Activated CD4-positive, alpha-beta memory T cell treated with anti-CD3 and anti-CD28 coated beads, Interleukin-2, amount 10 ng/mL, durations not matched to agents 7 days and 5 days (primary cell): ENCODE measurements at places on chromosomes 4 and X.

GRCh38 chr4:12399781-12400180 is 971.1 kb upstream of the HS3ST1 start:
- DNase-seq, result no peak

DNA sequence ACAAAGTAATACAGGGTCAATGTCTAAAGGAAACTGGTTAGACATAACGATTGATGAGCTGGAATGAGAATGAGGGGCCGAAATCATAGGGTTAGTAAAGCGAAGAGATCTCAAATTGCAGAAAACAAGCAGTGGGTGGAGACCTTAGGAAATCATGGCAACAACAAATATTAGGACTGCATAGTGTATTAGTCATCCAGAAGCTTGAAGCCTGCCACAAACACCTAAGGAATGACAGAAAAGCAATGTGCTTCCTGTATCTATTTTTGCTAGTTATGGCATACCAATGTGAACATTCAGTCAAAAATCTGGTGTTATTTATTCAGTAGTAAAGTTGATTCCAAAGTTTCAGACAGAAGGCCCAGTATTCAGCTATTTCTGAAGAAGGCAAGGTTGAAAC is 410.9 kb upstream of the CT83 start:
- DNase-seq, result no peak

DNA sequence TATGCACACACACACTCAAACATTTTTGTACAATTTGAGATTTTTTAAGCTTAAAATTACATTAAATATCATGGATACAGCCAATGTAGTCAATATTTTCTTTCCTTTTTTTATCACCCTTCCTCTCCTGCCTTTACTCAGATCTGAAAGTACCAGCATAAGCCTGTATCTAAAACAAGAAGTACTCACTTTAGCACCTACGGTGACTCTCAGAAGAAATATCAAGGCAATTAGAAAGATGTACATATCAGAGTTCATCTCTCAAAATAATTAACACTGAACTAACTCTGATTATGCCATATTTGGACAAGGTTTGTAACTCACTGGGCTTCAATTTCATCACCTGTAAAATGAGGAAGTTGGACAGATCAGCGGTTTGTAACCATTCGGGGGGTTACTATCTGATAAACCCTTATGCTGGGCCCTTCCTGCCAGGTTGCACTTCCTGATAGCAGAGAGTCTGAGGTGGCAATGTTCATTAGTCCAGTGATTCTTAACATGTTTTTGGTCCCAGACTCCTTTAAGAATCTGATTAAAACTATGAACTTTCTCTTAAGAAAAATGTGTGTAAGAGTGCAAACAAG is 5.7 kb upstream of the GPR174 start:
- no peak for DNase-seq

DNA sequence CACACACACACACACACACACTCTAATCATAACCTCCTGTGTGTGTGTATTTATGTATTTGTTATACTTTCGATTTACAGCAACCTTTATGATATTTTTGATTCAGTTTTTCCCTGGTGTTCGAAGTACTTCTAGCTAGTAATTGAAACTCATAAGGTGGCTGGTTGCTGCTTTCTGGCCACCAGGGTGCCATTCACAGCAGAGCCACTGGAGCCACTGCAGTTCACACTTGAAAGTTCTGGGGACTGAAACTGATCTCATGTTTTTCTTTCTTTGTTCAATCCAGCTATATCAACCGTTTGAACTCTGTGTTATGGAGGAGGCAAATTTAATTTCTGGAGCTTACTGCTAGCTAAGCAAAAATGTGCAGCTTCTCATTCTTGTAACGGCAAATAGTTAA is 419.4 kb downstream of the ADGRL3 start:
- DNase-seq, result no peak

DNA sequence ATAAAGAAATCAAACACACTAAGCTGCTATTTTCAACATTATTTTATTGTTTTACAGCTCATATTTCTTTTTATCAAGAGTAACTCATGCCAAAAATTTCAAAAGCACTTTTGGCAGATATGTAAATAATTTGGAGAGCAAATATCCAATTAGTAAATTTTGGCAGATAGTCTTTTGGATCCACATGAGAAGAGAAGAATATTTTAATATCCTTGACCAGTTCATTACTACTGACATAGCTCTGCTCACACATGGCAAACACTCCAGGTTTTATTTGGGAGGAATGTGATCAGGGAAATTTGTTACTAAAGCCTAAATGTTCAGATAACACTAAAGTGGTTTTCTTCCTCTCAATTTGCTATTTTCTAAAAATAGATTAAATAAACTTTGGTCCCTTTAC is 1054.3 kb downstream of the FAT4 start:
- no peak for DNase-seq

- DNase-seq, result no peak
These were observed 69.8 kb downstream of the ARHGEF38 start for GRCh38 chr4:105622269-105622668.

DNA sequence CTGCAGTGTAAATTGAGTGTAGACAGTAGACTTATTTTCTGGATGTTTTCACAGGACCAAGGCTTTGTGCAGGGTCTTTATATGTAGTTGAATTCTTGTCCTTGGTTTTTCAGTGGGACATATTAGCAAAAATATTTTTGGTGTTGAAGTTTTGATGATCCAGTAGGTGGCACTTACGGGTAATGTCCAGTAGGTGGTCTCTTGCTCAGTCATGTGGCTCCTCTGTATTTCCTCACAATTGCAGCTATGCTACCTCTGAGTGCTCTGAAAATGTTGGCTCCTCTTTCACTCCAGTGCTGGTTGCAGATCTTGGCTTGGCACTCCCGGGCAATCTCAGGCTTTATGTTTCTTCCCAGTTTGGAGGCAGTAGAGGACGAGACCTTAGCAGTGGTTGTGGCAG is 419.8 kb upstream of the AMOT start:
- no peak for DNase-seq

DNA sequence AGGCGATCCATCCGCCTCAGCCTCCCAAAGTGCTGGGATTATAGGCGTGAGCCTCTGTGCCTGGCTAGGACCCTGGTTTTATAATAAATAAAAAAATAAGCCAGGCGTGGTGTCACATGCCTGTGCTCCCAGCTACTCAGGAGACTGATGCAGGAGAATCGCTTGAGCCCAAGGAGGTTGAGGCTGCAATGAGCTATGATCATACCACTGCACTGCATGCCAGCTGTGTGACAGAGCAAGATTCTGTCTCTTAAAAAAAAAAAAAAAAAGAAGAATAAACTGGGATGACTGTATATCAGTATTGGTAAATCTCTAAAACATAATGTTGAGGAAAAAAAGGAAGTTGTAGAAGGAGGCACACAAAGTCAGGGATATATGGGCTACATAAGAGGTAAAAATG is 45.7 kb upstream of the SLC34A2 start:
- DNase-seq, result no peak

GRCh38 chr4:60313611-60314178 is 886.4 kb upstream of the ADGRL3 start:
- no peak for DNase-seq
